Stimulated activated CD8-positive, alpha-beta memory T cell treated with anti-CD3 and anti-CD28 coated beads, Interleukin-7, amount 100 ng/mL, for 4 hours (primary cell): ENCODE measurements at places on chromosomes 7 and 10.
A peak's percentile ranks its signal among the peaks of the same experiment; 100 is the strongest.

DNA sequence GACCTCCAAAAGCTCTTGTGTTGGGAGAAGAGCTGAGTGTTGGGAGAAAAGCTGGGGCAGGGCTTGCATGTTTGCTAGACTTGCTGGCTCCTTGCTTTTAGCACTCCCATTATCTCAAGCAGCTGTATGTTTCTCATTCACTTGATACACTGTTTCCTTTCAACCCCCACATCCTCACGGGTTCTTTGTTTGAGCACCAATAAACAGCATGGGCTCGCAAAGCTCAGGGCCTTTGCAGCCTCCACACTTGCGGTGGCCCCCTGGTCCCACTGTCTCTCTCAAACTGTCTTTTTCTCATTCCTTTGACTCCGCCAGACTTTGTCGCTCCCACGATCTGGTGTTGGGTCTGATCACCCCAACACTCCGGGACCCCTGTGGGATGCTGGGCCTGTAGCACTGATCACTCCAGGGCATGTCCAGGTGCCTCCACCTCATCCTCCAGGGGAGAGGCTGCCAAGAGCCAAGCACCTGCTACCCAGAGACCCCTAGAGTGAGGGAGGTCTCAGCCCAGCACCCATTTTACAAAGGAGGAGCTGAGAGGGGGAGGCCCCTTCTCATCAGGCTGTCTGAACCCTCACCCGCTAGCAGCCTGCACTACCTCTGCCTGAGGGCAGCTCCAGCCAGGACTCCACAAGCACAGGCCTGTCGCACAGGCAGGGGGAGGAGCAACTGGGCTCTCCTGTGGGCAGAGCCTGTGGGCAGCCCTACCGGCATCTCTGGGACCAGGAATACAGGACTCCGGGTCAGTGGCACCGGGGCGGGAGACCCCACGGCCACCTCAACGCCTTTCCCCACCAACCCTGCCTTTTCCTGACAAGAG is 49.1 kb upstream of the MSMB start:
- no peak for DNase-seq

- no peak for DNase-seq
Measured at GRCh38 chr10:66780796-66781195, 145.0 kb upstream of the LRRTM3 start.

DNA sequence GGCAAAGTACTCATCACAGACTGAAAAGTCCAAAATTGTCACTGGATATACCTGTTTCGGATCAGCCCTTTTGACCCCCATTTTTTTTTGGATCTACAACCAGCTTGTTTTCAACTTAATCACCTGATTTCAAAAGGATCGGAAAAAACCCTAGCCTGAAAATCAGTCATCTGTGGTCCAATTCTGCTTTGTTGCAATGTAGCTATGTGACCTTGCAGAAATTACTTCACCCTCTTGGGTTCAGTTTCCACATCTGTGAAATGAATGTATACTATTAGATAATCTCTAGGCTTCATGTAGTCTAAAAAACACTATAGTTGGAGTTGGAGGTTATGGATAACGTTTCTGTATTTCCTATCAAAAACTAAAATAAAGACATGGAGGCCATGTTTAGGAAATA is 37.1 kb downstream of the STEAP4 start:
- no peak for DNase-seq

- no peak for DNase-seq
Measured at GRCh38 chr10:114373631-114374030, 30.7 kb downstream of the AFAP1L2 start.

- no peak for DNase-seq
Measured at GRCh38 chr7:53603461-53603860, 568.0 kb downstream of the POM121L12 start.

GRCh38 chr10:97067716-97068391 is 117.9 kb downstream of the SLIT1 start:
- no peak for DNase-seq

DNA sequence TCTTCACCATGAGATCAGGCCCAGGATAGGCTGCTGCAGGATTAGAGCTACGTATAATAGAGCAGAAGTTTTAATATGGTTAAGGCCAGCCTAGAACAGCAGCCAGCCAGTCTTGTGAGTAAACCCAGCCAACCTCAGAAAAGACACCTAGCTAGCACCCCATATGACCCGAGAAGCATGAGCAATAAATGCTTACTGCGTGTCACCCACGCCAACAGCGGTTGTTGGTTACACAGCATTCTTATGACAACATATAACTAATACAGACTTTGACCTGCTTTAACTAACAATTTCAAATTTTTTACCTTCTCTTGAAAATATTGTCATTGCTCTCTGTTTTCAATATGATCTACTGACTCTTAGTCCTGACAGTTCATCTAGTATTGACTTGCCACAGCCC is 105.7 kb downstream of the HBP1 start:
- no peak for DNase-seq

DNA sequence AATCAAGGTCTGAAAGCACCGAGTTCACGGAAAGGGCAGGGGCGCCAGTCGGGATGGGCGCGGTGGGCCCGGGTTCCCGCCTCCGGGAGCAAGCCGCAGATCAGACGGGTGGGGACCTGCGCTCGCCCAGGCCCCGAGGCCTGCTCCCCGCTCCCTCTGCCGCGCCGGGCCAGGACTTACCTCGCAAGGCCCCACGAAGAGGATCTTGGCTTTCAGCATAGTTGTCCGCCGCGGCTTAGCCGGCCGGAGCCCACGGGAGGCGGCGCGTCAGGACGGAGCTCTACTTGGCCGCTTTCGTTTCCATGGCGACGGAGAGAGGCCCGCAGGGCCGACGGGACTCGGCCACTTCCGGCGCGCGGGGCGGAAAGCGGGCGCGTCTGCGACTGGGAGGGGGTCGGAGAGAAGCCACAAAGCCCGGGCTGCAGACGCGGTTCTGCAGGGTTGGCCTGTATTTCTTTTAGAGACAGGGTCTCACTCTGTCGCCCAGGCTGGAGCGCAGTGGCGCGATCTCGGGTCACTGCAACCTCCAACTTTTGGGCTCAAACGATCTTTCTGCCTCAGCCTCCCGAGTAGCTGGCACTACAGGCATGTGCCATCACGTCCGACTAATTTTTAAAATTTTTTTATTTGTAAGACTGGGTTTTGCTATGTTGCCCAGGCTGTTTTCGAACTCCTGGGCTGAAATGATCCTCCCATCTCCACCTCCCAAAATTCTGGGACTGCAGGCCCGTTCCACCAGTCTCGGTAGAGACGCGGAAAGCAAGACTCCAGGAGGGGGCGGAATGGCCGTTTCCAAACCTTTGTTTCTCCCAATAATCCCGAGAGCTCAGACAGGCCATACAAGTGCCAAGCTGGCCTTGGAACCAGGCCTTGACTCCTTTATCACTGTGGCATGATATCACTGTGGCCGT is at the start of gene IFT22:
Gene IFT22, minus strand, starts transcription at position 322 of the 911 bp plus-strand sequence. Its CDS starts 103 bp downstream, at position 219.
- DNase-seq = peak; percentile 74

- no peak for DNase-seq
Measured at GRCh38 chr10:3787816-3788215, 2.8 kb upstream of the KLF6 start.

DNA sequence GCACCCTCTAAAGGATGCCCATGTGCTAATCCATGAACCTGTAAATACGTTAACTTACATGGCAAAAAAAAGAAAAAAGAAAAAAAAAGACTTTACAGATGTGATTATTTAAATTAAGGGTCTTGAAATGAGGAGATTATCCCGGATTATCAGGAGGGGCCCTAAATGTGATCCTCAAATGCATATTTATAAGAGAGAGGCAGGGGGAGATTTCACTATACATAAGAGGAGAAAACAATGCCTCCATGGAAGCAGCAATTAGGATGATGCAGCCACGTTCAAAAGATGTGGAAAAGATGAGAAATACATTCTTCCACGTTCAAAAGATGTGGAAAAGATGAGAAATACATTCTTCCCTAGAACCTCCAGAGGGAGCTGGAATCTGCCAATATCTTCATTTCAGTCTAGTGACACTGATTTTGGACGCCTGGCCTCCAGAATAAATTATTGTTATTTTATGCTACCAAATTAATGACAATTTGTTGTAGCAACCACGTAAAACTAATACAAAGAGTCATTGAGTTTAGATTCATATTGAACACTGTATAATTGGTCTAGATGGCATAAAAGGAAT is 328.4 kb upstream of the GNAI1 start:
- DNase-seq = no peak

- DNase-seq = no peak
Measured at GRCh38 chr7:45657890-45658715, 83.9 kb downstream of the ADCY1 start.

GRCh38 chr10:112352044-112352443 is 21.9 kb upstream of the ACSL5 start:
- no peak for DNase-seq

GRCh38 chr7:74457007-74457406 is 3.3 kb downstream of the GTF2IRD1 start:
- no peak for DNase-seq

DNA sequence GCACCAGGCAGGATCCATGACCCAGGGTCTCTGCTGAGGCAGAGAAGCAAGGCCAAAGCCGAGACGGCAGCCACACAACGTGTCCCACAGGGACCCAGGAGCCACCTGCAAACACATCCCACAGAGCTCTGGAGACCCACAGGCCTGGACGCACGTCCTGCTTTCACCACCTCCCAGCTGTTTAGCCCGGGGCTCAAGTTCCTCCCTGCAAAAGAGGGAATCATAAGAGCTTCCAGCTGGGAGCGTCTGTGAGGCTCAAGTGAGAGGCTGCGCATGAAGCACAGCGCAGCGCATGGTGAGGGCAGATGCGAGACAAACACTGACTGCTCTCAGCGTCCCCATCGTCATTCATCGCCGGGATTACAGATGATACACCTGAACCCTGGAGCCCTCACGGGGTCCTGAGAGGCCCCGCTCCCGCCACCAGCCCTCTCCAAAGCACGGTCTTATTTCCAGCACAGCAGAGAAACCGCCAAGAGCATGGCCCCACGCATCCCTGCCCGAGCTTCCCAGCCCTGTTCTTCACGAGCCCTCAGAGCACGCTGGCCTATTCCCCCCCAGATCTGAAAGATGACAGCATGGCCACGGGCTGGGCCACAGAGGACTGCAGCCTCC is 88.7 kb downstream of the MAD1L1 start:
- no peak for DNase-seq

GRCh38 chr7:111238886-111239285 is 148.0 kb downstream of the LRRN3 start:
- DNase-seq = no peak

DNA sequence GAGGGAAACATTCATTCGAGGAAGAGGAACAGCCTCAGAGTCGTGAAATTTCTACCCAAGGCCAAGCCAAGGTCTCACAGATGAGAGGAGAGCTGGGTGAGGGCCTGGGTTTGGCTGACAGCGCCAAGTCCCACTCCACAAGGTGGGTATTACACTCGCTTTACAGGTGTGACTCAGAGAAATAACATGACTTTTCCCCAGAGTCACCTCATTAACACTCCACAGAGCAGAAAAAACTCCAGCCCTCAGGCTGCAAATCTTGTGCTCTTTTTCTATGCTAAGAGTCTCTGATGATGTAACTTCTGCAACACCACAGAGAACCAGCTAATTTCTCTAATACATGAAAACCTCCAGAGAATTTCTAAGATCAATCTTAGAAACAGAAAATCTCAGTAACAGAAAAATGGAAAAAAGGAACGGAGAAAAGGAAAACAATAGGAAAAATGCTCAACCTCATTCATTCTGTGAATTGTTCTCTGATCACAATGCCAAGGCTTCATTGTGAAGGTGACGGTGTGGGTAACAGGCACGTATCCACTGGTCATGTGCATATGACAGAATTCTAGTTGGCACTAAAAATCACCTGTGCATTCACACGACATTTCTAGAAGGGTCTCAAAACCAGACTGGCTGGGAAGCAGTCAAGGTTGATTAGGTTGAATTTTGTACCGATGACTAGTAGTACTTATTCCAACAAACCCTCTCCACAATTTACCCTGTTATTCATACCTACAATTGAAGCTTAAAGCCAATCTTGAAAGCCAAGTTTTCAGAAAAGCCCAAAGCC is 20.3 kb downstream of the YWHAG start:
- no peak for DNase-seq

GRCh38 chr7:25238066-25238725 is 9.9 kb upstream of the NPVF start:
- DNase-seq = no peak

DNA sequence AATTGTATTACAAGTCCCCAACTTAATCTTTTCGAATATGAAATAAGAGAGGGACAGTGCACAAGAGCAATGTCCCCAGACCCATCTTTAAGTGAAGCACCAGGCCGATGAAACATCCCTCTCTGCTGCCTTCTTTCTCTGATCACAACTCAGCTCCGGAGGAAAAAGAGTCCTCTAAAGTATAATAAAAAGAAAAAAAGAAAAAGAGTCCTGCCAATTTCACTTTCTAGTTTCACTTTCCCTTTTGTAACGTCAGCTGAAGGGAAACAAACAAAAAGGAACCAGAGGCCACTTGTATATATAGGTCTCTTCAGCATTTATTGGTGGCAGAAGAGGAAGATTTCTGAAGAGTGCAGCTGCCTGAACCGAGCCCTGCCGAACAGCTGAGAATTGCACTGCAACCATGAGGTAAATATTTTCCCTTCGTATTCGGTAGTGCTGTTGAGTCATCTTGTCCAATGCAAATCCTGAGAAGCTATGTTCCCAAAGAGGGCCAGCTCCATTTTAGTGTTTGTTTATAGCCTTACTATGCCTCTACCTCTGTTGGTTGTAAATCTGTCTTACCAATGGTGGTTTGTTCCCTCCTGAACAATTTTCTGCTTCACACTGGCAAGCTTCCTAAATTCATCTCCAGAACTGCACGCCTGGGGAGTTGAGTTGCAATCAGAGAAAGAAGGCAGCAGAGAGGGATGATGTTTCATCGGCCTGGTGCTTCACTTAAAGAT is at the start of gene IFIT2:
Gene IFIT2, plus strand, starts transcription at position 326 of the 725 bp plus-strand sequence. Its CDS starts 78 bp downstream, at position 404.
- DNase-seq = no peak

GRCh38 chr7:76225379-76225778 is 23.7 kb downstream of the SRRM3 start:
- DNase-seq = no peak

- no peak for DNase-seq
Measured at GRCh38 chr10:97977673-97978072, 52.7 kb downstream of the CRTAC1 start.

- DNase-seq = no peak
Measured at GRCh38 chr10:112807013-112807412, 143.0 kb upstream of the TCF7L2 start.

- DNase-seq = no peak
Measured at GRCh38 chr10:62843600-62843999, 27.4 kb upstream of the EGR2 start.

DNA sequence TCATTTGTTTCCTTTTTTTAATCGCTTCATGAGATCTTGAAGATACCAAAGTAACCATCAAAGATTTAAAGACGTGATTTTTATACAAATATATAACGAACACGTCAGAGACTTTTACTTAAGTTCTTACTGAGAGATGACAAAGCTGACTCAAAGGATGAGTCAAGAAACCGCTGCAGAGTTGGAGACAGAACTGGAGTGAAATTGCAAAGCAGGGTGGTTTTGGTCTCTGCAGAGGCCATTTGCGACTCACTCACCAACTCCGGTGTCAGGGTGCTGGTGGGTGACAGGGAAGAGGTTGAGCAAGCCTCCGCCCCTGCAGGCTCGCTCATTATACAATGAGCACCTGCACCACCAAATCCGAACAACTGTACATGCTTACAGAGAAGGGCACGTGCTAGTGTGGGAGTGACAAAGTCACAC is 75.2 kb downstream of the DNAJB6 start:
- DNase-seq = peak; percentile 21

- no peak for DNase-seq
Measured at GRCh38 chr7:116730097-116731022, 58.4 kb downstream of the MET start.
